T-helper 17 cell (primary cell): ENCODE measurements at places on chromosomes 11 and 22. TPM values are rescaled to one million over a fixed set of nuclear protein-coding genes. Genes with fewer than 3 reads are reported as not detected.

DNA sequence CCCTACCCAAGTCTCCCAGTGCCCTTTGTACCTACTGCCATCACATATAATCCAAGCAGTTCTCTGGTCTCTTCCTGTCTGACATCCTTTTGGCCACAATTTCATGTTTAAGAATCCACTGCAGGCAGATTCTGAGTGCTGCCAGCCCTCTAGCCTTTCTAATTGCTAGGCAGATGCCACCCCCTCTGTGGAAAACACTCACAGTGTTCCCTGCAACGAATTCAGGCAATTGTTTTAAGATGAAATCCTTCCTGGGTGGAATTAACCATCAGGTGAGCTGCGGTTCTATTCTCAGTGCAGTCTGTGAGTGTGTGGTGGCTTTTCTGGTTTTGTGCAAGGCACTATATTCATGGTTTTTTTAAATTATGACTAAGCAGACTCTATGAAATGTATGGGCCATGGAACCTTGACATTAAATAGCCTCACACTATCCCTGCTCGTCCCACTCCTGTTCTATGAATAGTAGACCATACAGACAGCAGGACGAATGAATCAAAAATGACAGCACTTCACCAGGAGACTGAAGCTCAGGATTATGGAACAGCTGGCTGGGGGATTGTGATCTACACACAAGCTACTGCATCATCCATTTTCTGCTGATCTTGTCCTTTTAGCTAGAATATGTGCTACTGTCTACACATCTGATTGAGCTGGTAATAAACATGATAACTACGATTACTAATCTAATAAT lies 29.8 kb upstream of the BMAL1 start:
- no peak for DNase-seq

The NRXN2 gene
- total RNA-seq, result 0.21 TPM

GRCh38 chr22:41352058-41352457 lies 29.7 kb upstream of the TEF start:
- no peak for DNase-seq

- DNase-seq, result no peak
Measured at GRCh38 chr22:47322854-47323253, 560.4 kb downstream of the TBC1D22A start.

The GNG3 gene
- not detected for total RNA-seq

- no peak for DNase-seq
Measured at GRCh38 chr22:44709881-44710392, 7.9 kb downstream of the PRR5 start.

The C11orf42 gene
- total RNA-seq, result not detected

DNA sequence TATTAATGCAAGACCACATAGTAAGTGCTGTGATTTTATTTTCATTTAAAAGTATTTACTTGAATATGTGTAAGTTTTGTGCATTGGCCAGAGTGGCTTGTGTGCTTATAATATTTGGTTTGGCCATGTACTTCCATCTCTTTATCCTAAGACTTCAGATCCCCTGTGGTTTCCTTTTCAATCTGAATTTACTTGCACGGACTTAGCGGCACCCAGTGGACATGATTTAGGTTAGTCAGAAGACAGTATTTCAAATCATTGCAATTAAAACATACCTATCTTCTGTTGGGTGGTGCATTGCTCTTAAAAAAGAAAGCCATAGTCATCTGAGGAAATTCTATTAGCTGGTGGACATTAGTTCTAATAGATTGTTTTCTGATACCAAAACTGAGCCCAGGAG lies 30.7 kb downstream of the PIWIL4 start:
- DNase-seq, result no peak

The TXNRD2 gene
- 25.6 TPM for total RNA-seq

The OR51B4 gene
- not detected for total RNA-seq

DNA sequence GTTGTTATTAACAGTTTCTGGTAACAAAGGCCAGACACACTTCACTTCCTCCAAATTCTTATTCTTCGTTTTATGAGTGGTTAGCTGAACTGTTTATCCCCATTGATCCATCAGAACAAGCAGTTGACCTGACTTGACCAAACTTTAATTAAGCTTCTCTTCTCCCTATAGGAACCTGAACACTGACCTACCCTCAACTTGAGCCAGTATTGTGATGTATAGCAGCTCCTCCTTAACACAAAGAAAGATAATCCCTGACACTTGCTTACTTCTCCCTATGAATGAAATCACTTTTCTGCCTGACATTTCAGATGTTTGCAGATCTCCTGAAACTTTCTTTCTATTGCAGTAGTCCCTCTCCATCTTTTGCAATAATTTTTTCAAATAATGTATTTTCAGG lies 41.9 kb downstream of the ANO5 start:
- no peak for DNase-seq
